ENCODE measurements at places on chromosomes 3 and 15.

GRCh38 chr15:63979262-63979793, 67.0 kb downstream of the DAPK2 start:
- no peak for DNase-seq

DNA sequence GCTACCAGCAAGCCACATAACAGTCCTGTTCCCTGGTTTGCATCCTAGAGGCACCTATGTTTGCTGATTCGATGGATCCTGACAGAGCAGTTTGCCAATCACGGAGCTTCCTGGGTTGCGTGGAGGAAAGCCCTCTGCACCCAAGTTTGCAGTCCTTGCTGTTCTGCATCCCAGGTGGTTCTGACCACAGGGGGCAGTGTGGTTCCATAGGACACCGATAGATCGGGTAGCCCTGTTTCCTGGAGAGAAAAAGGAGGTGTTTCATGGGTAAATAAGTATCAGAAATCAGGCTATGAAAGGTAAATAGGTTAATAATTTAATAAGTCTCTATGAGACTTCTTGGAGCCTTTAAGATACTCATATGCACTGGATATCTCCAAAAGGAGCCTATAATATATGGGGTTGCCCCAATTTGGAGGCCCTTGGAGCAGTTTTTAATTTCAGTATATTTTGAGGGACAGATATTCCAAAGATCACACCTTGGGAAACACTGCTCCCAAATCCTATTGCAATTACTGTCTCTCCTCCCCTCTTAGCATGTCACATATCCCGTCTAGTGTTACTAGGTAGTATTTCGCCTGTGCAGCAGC, 194.6 kb upstream of the TPM1 start:
- DNase-seq: peak; percentile 21

DNA sequence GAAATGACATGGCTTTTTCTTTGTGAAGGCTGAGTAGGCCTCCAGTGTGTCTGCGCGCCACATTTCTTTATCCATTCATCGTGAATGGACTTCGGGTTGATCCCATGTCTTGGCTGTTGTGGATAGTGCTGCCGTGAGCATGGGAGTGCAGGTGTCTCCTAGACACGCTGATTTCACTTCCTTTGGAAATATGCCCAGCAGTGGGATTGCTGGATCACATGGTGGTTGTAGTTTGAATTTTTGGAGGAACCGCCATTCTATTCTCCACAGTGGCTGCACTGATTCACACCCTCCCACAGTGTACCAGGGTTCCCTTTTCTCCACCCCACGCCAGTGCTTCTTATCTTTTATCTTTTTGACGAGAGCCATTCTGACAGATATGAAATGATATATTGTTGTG, 171.7 kb downstream of the NSMCE3 start:
- no peak for DNase-seq

DNA sequence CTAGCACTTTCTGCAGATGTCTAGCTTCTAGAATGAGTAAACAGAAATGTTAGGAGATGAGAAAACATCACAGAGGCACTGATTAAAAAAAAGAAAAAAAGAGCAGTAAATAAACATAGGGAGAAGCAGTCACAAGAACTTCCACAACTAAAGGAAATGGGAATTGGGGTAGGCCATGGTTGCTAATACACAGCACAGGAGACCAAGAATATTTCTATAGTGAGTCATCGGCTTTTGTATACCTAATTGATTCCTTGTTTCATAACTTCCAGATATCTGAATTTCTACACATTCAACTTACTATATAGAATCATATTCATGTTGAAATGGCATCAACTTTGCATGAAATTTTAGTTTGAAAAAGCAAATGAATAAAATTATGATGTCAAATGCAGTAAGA, 47.3 kb upstream of the TCF12 start:
- DNase-seq: no peak

- DNase-seq: no peak
Observed at GRCh38 chr3:5294356-5294755, 106.8 kb downstream of the EDEM1 start.

DNA sequence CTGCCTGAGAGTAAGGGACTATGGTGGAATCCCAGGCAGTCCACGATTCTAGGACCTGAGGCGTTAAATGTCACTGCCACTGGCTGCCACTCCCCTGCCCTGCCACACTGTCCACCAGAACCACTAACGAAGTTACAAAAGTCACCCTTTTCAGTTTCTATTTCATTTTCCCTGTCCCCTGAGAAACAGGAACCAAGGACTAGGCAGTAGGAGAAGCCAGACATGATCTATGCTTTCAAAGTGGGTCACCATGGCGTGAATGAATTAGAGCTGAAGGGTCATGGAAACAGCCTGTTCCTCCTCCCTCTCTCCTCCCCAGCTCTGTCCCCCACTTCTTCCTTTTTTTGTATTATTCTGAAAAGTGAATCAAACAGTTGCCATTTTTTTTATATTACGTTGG, 9.1 kb upstream of the ADPRH start:
- no peak for DNase-seq

- DNase-seq: peak; percentile 65
Observed at GRCh38 chr15:34366271-34367065, 528 bp downstream of the LPCAT4 start.

Data from natural killer cell (primary cell).